ENCODE measurements at places on chromosomes 3 and 15.

DNA sequence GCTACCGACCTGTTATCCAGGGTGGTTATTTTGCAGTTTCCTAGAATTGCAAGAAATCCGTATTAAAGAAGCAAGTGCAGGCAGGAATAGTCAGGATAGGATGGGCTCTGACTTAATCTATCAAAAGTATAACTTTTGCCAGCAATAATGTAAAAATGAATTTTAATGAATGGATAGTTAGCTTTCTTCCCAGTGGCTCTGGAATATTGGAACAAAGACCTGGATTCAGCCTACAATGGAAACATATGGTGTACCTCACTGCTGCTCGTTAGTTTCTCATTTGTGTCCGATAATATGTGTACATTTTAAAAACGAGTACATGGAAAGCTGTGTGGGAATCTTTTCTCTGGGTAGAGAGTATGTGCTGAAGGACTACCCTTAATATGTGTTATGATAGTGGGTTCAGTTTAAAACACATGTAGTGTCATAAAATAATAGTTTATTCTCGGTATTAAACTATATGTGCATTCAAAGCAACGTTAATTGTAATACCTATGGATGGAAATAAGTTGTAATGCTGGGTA lies 805 bp downstream of the SERPINI1 start:
- DNase-seq: no peak

DNA sequence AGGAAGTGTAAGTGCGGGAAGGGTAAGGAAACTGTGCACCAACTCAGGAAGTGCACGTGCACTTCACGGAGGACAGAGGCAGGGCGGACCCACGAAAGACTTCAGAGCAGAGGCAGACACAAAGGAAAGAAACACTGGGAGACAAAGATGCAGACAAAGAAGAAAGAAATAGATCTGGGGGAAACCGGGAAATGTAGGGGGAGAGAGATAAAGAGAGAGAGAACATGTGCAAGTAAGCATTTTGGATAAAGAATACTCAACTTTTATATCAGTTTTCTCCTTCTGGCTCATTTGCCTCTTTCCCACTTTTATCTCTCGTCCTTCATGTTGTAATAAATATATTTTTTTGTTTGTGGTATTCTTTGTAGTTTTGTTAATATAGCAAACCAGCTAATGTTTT lies 204.2 kb downstream of the WDR72 start:
- no peak for DNase-seq

DNA sequence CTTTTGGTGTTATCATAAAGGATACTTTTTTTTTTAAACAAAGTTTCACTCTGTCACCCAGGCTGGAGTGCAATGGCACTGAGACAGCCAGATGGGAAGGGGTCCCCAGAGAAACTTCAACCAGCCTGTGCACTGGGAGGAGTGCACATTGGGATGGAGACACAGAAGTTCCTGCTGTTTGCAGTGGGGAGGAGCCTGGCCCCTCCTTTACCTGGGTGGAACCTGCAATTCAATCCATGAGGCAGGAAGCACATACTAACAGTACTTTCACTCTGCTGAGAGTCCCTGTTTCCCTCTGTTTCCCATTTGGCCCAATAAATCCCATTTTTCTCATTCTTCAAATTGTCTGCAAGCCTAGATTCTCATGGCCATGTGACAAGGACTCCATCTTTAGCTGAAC lies 42.3 kb upstream of the LHFPL4 start:
- no peak for DNase-seq

- DNase-seq: no peak
These were observed 38.9 kb downstream of the PCSK6 start for GRCh38 chr15:101450403-101451265.

GRCh38 chr3:160196511-160197104 lies 28.6 kb upstream of the C3orf80 start:
- DNase-seq: no peak

GRCh38 chr3:46215810-46216414 lies 7.8 kb upstream of the CCR1 start:
- DNase-seq: no peak

DNA sequence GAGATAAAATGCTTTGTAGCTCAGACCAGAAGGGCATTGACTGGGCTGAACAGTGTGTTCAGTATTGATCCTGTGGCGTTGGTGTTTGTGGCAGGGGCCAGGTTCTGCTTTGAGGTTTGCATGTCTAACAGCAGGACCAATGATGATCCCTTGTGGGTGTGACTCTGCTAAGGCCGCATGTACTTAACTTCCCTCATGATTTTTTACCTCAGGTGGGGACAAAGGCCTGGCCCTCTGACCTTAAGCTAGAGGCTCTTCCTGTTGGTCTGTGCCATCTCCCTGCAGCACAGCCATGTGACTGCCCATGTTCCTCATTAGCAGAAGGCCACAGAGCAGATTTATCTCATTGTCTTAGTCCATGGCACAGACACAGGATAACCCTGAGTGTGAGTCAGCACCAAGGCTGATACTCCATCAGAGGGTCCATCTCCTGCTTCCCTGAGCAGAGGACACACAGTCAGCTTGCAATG lies 34.3 kb upstream of the BSN start:
- no peak for DNase-seq

- DNase-seq: no peak
These were observed 11.0 kb upstream of the MUSTN1 start for GRCh38 chr3:52845691-52846431.

DNA sequence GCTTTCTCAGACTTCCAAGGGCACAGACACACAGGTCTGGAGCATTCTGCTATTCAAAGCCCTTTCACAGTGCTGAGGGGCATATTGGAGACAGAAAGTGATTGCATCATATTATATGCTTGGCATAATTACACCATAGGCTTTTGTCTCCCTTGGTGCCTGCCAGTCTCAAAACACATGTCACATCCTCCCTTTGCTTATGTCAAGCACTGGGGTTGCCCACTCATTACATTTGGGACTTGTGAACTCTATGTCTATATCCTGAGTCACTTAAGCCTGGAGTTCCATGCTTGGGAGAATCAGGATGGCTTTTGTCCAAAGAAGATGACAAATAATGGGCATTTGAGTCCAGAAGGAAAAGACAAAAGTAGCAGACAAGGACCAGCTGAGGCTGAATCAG lies 12.3 kb upstream of the PDZRN3 start:
- no peak for DNase-seq

GRCh38 chr3:64462203-64462602 lies 225.6 kb downstream of the ADAMTS9 start:
- no peak for DNase-seq

DNA sequence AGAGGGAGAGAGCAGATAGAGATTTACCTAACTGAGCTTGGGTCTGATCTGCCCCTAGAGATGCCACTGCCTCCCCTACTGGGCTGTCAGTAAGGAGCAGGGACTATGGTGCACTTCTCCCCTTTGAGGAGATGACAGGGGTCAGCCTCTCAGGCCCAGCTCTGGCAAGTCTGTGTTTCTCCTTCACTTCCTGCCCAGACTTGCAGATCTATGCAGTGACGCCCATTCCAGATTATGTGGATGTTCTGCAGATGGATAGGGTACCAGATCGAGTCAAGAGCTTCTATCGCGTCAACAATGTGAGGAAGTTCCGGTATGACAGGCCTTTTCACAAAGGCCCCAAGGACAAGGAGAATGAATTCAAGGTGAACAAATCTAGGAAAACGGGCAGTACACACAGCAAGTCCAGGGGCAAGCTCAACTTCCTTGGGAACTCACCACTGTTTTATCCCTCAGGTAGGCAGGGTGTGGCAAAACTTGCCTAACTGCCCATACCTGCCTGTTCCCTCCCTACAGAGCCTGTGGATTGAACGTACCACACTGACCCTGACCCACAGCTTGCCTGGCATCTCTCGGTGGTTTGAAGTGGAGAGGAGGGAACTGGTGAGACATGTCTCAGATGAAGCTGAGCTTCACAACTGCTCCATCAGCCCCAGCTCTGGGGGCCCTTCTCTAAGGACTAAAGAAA lies 29.1 kb upstream of the MANF start:
- DNase-seq: no peak

DNA sequence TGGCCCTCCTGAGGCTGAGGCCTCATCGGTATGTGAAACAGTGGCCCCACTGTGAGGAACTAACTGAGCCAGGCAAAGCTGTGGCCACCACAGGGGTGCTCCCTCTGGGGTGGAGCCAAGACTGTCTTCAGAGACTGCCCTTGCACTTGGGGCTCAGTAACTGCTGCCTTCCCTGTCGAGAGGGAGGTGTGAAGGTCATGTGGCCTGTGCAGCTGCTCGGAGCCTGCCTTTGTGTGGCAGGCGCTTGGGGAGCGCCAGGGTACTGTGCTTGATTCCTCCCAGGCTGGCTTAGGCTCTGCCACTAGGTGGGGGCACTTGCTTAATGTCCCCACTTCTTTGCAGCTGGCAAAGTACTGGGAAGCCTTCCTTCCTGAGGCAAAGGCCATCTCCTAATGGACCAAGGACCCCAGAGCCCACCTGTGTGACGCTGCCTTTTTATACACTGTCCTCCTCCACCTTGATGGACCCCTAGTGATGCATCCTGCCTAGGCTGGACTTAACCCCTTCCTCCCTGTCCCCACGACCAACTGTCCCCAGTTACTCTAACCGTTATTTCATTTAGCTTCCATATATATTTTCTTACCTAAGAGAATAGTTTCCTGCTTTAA lies 14.2 kb upstream of the SNX22 start:
- DNase-seq: no peak

GRCh38 chr3:5250467-5251195 lies 63.1 kb downstream of the EDEM1 start:
- DNase-seq: no peak

DNA sequence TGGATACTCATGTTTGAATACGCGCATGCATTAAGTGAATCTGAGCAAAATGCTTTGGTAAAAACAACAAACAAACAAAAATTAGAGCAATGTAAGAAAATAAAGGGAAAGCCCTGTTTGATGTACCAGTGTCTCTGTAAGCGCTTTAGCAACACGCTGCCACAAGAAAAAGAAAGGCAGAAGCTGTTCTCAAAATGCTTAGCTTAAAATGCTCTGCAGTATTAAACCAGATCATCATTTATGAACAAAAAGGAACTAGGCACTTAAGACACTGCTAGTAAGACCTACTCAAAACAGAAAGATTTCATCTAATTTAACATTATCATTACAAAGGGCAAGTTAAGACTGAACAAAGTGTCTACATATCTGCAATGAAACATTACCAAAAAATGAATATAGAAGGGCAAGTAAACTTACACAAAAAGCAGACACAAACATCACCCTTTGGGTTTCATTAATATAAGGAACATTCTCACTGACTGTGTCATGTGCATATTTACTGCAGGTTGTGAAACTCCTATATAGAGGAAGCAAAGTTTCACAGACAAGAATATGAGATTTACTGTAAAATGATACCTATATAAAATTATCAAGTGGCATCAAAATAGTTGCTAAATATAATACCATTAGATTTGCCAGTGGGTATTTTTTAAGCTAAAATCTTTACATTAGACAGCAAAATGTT lies 102.1 kb downstream of the FBXL22 start:
- DNase-seq: no peak

DNA sequence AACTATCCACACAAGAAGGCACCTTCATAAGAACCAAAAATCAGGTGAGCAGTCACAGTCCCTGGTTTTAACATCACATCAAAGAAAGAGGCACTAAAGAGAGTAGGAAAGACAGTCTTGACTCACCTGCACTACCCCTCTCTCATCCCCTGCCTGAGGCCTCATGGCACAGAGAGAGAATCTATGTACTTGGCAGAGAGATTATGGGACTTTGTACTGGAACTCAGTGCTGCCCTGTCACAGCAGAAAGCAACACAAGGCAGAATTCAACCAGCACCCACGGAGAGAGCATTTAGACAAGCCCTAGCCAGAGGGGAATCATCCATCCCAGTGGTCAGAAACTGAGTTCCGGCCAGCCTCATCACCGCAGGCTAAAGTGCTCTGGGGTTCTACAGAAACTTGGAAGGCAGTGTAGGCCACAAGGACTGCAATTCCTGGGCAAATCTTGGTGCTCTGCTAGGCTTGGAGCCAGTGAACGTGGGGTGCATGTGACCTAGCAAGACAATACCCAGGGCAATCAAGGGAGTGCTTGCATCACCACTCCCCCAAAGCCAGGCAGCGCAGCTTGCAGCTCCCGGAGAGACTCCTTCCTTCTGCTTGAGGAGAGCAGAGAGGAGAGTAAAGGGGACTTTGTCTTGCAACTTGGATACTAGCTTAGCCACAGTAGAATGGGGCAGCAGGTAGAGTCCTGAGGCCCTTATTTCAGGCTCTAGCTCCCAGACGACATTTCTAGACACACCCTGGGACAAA lies 8.5 kb upstream of the RUVBL1 start:
- no peak for DNase-seq

GRCh38 chr3:115663414-115663813 lies 40.1 kb downstream of the GAP43 start:
- DNase-seq: no peak

- no peak for DNase-seq
These were observed 25.9 kb upstream of the GOLGA8B start for GRCh38 chr15:34609102-34610057.

Measured in D721Med (cell line).